ENCODE measurements at places on chromosomes 11 and 22. TPM values are rescaled to one million over a fixed set of nuclear protein-coding genes. Genes with fewer than 3 reads are reported as not detected.

The CD248 gene
- 0.32 TPM for total RNA-seq

The CRYBB1 gene
- not detected for total RNA-seq

The C11orf42 gene
- not detected for total RNA-seq

The CNTF gene
- total RNA-seq = 3.1 TPM

The IGSF9B gene
- total RNA-seq = 89.6 TPM

The GAB4 gene
- not detected for total RNA-seq

The ACTN3 gene
- not detected for total RNA-seq

The ANGPTL5 gene
- total RNA-seq = not detected

The MOV10L1 gene
- not detected for total RNA-seq

The CDHR5 gene
- not detected for total RNA-seq

The IGF2 gene
- 0.32 TPM for total RNA-seq

Measured in T-helper 1 cell treated with Interleukin-12 subunit alpha and Interleukin-12 subunit beta and Interleukin-4 antibody, amounts not matched to agents 30 ng/mL and 1 ng/mL, for 36 hours (primary cell).